PC-3 (cell line): ENCODE measurements at places on chromosomes 4 and X. TPM values are rescaled to one million over a fixed set of nuclear protein-coding genes. Genes with fewer than 3 reads are reported as not detected.

RTL5 gene
- total RNA-seq, result 0.23 and 0.40 TPM in 2 replicates

NALF2 gene
- not detected in 2 replicates for total RNA-seq

DNA sequence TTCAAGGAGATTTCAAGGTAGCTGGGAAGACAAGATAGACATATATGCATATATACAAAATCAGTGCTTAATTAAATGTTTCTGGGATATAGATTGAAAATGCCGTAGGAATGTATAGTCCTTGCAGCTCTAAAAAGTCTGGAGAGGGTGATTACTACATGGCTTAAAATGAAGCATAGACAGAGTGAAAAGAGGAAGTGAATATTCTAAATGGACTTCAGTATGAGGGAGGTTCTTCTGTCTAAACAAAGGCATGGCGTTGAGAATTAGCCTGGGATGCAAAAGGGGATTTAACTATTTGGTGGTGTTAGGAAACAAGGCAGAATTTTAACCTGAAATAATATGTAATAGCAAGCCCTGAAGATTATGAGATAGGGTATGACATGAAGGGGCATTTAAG is 141.5 kb upstream of the FRMPD4 start:
- no peak overlapping the region for H3K27ac ChIP-seq
- H3K4me3 ChIP-seq, result no peak overlapping the region
- no peaks in the 10 kb centered on the region for H3K4me1 ChIP-seq
- no peaks in the 10 kb centered on the region for H3K27me3 ChIP-seq
- DNase-seq, result no peak
- no peaks in the 10 kb centered on the region for H3K36me3 ChIP-seq

GRCh38 chrX:17878028-17878670 is 17.1 kb upstream of the RAI2 start:
- no peaks in the 10 kb centered on the region for H3K27me3 ChIP-seq
- peak overlapping the region; percentile 77 for H3K27ac ChIP-seq
- no peaks in the 10 kb centered on the region for H3K36me3 ChIP-seq

DNA sequence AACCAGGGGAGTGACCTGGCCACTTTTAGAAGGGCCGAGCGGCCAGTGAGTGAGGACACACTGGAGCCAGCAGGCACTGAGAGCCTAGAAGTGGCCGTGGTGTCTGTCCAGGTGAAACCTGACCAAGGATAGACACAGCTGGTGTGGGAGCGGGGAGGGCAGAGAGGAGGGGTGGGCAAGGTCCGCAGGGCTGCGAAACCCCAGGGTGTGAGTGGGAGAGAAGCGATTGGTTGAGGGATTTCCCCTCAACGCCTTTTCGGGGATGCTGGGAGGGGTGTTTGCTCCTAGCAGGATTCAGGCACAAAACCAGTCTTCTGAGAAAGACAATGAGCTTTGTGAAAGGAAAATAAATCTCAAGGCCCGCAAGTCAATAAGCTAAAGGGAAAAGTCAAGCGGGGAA is 33.2 kb upstream of the ARSD start:
- no peak overlapping the region for H3K27ac ChIP-seq
- H3K4me3 ChIP-seq, result no peak overlapping the region
- H3K36me3 ChIP-seq, result no peaks in the 10 kb centered on the region
- no peaks in the 10 kb centered on the region for H3K27me3 ChIP-seq
- DNase-seq, result no peak

DNA sequence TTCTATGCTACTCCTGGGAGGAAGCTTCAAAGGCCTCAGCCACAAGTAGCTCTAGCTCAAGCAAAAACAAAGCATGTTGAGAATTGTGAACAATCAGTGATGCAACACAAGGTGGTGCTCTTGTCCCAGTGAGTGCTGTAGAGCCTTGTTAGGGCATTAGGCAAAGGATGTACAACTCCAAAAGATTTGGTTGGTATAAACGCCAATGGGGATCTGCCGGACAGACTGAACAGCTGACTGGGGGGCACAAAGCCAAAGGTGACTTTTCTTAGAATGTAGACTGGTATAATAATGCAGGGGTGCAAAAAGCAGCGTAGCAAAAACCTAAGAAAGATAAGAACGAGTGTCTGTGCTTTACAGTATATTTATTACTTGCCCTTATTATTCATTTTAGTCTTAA is 62.6 kb upstream of the ALB start:
- H3K27me3 ChIP-seq, result no peaks in the 10 kb centered on the region
- H3K36me3 ChIP-seq, result no peaks in the 10 kb centered on the region
- H3K4me1 ChIP-seq, result no peaks in the 10 kb centered on the region
- DNase-seq, result peak; percentile 77
- H3K4me3 ChIP-seq, result no peak overlapping the region

- peaks cover 26% of the 10 kb centered on the region for H3K36me3 ChIP-seq
- DNase-seq, result peak; percentile 93
- H3K4me3 ChIP-seq, result no peak overlapping the region
- peak overlapping the region; percentile 96 for H3K27ac ChIP-seq
Measured at GRCh38 chr4:5758741-5759140, 47.7 kb downstream of the EVC start.

DNA sequence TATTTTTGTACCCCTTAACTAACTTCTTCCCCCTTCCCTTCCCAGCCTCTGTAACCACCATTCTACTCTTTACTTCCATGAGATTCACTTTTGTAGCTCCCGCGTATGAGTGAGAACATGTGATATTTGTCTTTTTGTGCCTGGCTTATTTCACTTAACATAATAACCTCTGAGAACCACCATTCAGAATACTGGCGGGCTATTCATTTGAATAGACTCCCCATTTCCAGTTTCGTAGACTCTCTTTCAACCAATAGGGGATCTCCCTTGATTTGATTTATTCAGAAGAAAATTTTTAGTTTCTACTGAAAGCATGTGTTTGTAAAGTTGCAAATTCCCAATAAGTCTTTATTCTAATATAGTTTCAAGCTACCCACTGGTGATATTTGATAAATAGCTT is 117.2 kb downstream of the GATB start:
- no peaks in the 10 kb centered on the region for H3K27me3 ChIP-seq
- no peak for DNase-seq
- H3K27ac ChIP-seq, result no peak overlapping the region

DNA sequence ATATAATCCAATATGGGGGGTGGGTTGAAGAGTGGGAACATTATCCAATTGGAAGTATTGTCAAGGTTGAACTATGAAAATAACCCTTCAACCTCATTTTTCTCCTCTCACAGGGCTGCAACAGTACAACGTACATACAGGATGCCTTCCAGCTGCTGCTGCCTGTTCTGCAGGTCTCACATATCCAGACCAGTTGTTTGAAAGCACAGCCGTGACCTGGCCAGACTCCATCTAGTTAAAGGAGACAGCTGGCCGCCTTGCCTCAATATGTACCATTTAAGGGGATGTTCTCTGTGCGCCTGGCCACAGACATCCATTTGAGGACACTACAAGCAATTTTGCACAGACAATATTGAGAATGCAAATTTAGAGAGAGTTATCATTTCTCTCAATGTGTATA is 75.7 kb downstream of the FAM114A1 start:
- no peak for DNase-seq
- H3K27me3 ChIP-seq, result no peaks in the 10 kb centered on the region
- peaks cover 5% of the 10 kb centered on the region for H3K4me1 ChIP-seq
- no peaks in the 10 kb centered on the region; the same call in 1 of the 2 replicates for H3K36me3 ChIP-seq
- H3K4me3 ChIP-seq, result no peak overlapping the region

- H3K27me3 ChIP-seq, result no peaks in the 10 kb centered on the region
- H3K4me1 ChIP-seq, result peaks cover 22% of the 10 kb centered on the region
- H3K4me3 ChIP-seq, result no peak overlapping the region
- no peak for DNase-seq
Measured at GRCh38 chr4:51890760-51891159, 47.8 kb downstream of the DCUN1D4 start.

GRCh38 chr4:81499840-81500239 is 28.1 kb upstream of the RASGEF1B start:
- no peak overlapping the region for H3K27ac ChIP-seq
- peaks cover 14% of the 10 kb centered on the region for H3K27me3 ChIP-seq
- no peaks in the 10 kb centered on the region for H3K36me3 ChIP-seq
- no peak for DNase-seq

DNA sequence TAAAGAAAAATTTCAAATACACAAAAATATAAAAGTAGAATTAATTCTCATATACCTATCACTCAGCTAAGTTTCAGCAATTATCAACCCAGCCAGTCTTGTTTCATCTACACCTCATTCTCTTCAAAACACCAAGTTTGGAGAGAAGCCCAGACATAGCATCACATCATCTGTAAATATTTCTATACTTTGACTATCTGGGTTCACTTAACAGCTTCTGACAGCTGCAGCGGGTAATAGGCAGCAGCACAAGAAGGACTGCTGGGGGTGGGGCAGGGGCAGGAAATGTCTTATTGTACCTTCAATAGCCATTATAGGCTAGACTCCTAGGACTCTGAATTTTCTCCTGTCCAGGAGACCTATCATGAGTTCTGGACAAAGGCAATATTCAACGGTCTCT is 54.1 kb downstream of the PHF8 start:
- peaks cover 22% of the 10 kb centered on the region for H3K36me3 ChIP-seq
- H3K27me3 ChIP-seq, result no peaks in the 10 kb centered on the region
- H3K4me3 ChIP-seq, result no peak overlapping the region
- no peak for DNase-seq
- no peaks in the 10 kb centered on the region for H3K4me1 ChIP-seq

DNA sequence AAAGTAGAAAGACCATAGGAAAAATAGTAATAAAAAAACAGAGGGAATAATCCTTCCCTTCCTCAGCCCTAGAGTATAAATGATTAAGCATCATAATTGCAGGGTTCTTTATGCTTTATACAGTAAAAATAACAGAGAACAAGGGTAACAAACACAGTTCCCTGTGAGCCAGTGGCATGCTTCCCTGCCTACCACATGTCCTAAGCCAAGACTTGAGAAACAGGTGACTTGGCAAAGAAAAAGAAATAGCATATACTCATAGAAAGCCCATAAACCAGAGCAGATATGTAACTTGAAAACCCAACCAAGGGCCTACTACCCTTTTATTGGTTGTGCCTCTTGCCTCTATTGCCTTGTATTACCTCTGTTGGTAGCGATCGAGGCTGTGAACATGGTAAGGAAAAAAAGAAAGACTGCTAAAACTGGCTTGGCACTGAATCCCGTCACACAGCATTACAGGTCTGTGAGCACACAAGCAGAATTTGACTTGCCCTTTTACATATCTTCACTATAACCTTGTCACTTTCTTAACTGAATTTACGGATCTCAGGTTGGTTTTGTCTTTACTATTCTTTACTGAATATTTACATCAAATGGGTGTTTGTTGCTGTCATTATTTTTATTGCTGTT is 30.9 kb upstream of the MYOZ2 start:
- H3K4me3 ChIP-seq, result no peak overlapping the region
- H3K4me1 ChIP-seq, result peaks cover 35% of the 10 kb centered on the region
- no peak for DNase-seq
- H3K27ac ChIP-seq, result no peak overlapping the region

GRCh38 chrX:40006106-40007017 is 91.4 kb downstream of the BCOR start:
- H3K27me3 ChIP-seq, result no peaks in the 10 kb centered on the region
- DNase-seq, result no peak
- H3K4me3 ChIP-seq, result no peak overlapping the region
- no peaks in the 10 kb centered on the region for H3K36me3 ChIP-seq

- no peak overlapping the region for H3K4me3 ChIP-seq
- peaks cover 12% of the 10 kb centered on the region for H3K4me1 ChIP-seq
- DNase-seq, result no peak
- no peaks in the 10 kb centered on the region for H3K27me3 ChIP-seq
Measured at GRCh38 chrX:7059859-7060258, 87.7 kb upstream of the STS start.

GRCh38 chr4:5212255-5213013 is 161.2 kb downstream of the STK32B start:
- peaks cover 17% of the 10 kb centered on the region for H3K27me3 ChIP-seq
- H3K4me1 ChIP-seq, result peaks cover 8% of the 10 kb centered on the region; the same call in 1 of the 2 replicates
- no peak overlapping the region for H3K27ac ChIP-seq
- H3K36me3 ChIP-seq, result no peaks in the 10 kb centered on the region

DNA sequence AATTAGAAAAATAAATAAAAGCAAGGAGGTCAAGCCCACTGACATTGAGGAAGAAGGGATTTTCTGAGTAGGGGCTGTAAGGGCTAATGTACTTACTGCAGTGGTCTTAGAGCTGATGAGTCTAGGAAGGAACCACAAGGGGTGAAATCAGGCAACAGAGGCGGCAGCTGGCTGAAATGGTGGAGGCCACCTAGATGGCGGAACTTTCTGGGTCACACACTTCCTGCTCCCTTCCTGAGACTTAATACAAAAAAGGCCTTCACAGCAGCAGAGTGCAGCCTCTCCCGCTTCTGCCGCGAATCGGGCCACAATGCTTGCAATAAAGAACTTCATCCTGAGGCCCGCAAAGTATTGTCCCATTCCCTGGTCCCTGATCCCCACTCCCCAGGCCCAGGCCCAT is 15.4 kb downstream of the SNX12 start:
- 0 out of 2 replicates have a peak, but pooled peaks cover 11% of the 10 kb centered on the region for H3K4me1 ChIP-seq
- H3K36me3 ChIP-seq, result no peaks in the 10 kb centered on the region; the same call in 1 of the 2 replicates
- H3K27me3 ChIP-seq, result no peaks in the 10 kb centered on the region
- no peak for DNase-seq

DNA sequence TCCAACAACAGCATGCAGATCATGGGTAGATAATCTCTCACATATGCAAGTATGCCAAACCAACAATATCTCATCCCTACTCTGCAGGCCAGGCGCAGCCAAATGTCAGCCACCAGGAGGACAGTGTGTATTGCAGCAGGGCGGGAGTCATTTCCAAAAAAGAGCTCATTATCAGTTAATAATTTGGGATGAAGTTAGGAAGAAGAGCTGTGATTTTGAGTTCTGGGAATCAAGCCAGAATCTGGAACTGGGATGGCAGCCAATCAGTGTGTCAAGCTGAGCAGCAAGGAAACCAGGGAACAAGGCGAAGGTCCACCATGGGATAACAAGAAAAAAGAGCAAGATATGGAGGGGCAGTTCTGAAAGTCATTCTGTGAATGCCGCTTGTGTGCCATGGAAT is 88.2 kb upstream of the CAMK2D start:
- no peak for DNase-seq
- H3K27ac ChIP-seq, result no peak overlapping the region
- no peak overlapping the region for H3K4me3 ChIP-seq
- H3K27me3 ChIP-seq, result no peaks in the 10 kb centered on the region

- no peak for DNase-seq
- no peaks in the 10 kb centered on the region for H3K36me3 ChIP-seq
Measured at GRCh38 chr4:177163532-177163931, 146.1 kb upstream of the NEIL3 start.
